Stimulated activated CD8-positive, alpha-beta memory T cell treated with anti-CD3 and anti-CD28 coated beads, Interleukin-12 subunit alpha, Interleukin-12 subunit beta, amount 100 ng/mL, for 4 hours (primary cell): ENCODE measurements at places on chromosomes 12 and 14.
A peak's percentile ranks its signal among the peaks of the same experiment; 100 is the strongest.

DNA sequence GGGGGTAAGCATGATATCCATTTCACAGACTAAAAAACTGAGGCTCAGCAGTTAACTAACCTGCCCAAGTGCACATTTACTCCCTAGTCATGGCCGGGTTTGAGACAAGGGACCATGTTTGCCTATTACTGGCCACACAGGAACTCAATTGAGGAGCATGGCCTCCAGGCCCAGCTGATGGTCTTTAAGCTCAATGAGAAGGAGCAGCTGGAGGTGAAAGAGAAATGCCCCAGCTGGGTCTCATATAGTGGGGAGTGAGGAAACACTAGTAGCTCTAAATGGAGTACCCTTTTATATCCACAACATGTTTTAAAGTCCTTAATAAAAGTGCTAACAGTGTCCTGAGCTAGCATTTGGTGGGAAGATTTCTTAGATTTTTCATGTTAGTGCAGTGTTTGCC is 1.6 kb downstream of the TDP1 start:
- no peak for DNase-seq

DNA sequence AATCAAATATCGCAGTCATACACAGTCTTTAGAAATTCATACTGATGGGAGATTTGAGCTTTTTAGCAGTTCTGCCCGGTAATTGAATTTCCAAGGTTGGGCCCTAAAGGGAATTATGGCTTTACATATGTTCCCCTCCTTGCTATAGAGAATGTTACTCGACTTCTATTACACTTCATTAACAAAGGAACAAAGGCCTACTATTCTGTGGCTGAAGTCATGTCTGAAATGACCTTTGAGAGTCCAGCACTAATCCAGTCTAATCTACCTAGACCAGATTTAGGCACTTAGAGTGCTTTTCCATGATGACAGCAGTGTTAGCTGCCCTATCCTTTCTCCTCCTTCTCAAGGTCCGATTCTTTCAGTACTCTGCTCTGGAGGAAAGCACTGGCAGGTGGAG is 305.3 kb downstream of the MED13L start:
- no peak for DNase-seq

DNA sequence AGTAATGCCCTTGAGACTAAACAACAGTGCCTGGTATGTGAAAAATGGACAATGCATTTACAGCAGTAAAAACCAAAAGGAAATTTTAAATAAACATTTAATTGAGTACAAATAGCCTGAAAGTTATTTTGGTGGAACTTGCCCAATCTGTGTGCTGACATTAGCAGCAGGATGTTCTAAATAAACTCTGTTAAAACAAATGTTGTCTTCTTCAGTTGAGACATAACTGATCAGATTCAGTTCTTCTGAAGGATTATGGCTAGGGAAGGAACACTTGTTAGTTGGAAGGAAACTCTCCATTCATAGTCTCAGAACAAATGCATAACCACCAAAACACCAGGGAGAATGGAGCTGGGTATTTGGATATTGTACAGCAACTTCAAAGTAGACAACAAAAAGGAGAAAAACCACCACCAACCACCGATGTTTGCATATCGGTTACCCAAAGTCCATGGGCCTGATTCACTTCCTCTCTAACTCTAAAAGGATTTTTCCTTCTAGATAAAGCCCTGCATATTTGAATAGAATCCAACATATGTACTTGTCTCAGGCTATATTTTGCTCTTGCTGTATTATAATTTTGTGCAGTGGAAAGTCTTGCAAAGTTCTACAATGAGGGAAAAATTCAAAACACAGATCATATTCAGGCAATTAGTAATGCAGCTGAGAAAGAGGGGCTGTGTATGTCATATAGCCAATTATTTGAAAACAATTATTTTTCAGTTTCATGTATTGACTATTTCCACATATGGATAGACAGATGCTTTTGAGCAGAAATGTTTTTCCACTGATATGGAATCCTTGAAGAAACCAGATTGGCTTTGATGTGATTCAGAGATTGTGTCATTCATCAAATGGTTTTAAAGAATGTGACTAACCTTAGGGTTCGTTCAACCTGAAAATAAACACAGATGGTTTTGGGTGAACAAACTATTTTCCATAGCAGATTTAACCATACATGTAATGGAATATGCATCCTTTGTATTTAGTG is 152.2 kb upstream of the BMP4 start:
- no peak for DNase-seq

- DNase-seq = no peak
Observed at GRCh38 chr12:6215120-6215807, 15.1 kb downstream of the CD9 start.

DNA sequence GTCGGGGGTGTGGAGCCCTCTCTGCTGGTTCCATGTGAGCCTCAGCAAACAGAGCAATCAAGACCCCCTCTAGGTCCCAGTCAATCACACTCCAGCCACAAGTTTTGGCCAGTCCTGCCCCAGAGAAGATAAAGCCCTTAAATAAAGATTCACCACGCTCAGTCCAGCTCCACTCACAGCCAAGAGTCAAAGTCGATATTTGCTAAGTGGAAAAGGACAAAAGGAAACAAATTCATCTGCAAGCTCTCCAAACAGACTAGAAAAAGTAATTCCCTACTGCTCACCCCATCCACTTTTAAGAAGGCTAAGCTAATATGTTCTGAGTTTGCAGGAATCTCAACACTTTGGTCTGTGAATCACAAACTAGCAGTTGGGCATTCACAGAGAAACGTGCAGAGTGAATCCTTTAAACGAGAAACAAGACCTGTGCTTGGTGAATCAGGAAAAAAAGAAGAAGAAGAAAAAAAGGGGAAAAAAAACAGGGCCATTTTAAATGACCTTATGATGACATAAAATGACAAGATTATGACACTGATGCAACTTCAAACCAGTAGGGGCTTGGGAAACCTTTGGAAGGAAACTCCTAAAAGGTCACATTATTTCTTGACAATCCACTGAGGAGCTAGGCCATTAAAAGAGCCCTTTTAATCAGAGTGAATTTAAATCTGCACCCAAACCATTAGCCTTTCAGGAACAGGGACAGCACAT is 41.8 kb upstream of the FOXN3 start:
- DNase-seq = no peak

GRCh38 chr14:97107760-97108159 is 310.6 kb downstream of the VRK1 start:
- DNase-seq = no peak

- no peak for DNase-seq
Observed at GRCh38 chr12:88958153-88958552, 377.9 kb upstream of the KITLG start.

GRCh38 chr12:128455851-128456250 is 188.9 kb downstream of the TMEM132C start:
- no peak for DNase-seq

DNA sequence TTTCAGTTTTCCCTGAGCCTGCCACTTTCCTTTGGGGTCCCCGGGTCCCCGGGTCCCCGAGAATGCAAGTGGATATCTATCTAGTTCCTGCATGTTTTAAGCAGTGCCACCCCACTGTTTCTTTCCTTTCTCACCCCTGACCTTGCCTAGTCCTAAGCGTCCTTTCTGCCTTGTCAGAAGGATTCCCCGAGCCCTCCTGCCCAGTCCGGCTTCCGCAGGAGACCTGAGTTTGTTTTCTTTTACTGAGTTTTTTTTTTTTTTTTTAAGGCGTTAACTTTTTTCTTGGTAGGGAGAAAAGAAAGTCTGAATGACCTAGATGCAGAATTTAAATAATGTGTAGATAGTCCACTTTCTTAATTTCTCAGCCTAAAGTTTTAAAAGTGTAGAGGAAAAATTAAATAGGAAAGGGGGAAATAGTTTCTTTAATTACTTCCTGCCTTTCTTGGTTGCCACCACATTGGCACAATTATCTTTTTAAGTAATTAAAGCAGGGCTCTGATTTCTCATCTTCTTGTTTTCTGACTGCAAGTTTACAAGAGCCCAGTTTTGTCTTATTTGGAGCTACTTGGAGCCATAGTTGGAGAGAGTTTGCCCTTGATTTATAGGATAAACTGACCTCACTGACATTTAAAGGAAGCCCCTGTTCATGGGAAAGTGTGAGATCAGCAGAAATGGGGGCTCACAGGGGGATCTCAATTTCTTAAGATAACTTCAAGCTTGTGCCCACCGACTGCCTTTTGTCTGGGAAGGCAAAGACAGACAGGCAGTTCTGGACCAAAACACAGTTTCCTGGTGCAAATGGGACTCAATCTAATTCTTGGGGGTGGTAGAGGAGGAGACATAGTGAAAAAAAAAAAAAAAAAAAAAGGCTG is 2.9 kb downstream of the PAX9 start:
- no peak for DNase-seq

DNA sequence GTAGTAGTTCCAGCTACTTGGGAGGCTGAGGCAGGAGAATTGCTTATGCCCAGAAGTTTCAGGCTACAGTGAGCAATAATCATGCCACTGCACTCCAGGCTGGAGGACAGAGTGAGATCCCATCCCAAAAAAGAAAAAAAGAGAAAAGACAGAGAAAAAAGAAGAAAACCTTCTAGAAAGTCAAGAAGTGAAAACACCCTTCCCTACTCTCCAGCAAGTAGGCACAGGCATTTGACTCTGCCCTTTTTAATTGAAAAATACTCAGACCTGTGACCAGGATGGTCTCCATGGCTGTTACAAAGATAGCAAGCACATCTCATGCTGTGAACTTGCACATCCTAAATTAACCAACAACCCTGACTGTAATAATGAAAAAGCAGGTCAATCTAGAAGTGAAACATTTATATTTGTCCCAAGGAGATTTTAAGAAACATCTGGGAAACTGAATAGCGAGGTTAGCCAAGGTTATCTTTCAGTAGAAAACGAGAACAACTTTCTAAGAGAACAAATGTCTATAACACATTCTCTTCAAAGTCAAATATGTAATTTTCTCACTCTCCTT is 2.0 kb downstream of the TMTC1 start:
- no peak for DNase-seq

- no peak for DNase-seq
Observed at GRCh38 chr12:63795032-63795687, 15.5 kb downstream of the RXYLT1 start.

- DNase-seq = no peak
Observed at GRCh38 chr12:106873983-106874382, 81.7 kb upstream of the TMEM263 start.

- DNase-seq = no peak
Observed at GRCh38 chr14:68359837-68360552, 432.9 kb downstream of the ZFP36L1 start.

- no peak for DNase-seq
Observed at GRCh38 chr14:35338731-35339405, 46.7 kb downstream of the PSMA6 start.

DNA sequence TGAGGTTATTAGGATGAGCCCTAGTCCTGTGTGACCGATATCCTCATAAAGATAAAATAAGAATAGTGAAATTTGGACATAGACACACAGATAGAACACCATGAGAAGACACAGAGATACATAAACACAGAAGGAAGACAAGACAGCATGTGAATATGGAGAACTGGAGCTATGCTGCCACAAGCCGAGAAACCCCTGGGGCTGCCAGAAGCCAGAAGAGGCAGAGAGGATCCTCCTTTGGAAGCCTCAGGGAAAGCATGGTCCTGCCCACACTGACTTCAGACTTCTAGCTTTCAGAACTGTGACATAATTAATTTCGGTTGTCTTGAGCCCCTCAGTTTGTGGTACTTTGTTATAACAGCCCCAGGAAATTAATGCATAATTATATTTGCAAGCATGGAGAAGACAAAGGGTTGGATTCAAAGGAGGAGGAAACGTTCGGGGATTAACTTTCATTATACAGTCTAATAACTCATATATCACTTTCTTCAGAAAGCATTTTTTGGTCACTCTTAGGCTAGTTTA is 1501.8 kb upstream of the FLRT2 start:
- DNase-seq = no peak

- peak; percentile 42 for DNase-seq
Observed at GRCh38 chr12:4857472-4858291, 52.0 kb upstream of the KCNA1 start.

DNA sequence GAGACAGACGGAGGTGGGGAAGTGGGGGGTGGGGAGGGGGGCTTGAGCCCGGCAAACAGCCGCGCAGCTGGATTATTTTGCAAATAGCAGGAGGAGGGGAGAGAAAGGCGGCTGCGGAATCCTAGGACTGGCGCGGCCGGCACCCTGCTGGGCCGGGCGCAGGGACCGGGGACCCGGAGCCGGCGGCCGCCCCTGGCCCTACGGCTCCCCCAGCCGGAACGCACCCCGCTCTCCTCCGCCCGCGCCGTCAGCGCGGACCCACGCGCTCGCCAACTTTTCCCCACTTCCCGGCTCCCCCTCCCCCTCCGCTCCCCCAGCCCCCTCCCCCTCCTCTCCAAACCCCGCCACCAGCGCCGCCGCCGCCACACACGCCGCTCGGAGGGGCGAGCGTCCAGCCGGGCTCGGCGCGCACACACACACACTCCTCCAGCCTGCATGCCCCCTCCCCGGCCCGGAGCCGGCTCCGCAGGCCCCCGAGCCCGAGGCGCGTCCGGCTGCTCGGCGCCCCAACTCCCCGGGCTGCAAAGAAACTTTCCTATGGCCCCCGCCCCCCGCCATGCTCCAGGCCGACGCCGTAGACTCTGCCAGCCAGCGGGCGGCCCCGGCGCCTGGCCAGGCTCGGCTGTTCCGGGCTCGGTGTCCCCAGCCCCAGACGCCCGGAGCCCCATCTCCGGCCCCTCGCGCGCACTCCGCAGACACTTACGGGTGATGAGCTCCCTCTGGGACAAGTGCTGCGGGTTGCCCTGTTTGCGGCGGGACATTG is 1.4 kb downstream of the BCL11B start:
- DNase-seq = no peak

GRCh38 chr12:127635838-127636237 is 631.1 kb upstream of the TMEM132C start:
- DNase-seq = no peak

DNA sequence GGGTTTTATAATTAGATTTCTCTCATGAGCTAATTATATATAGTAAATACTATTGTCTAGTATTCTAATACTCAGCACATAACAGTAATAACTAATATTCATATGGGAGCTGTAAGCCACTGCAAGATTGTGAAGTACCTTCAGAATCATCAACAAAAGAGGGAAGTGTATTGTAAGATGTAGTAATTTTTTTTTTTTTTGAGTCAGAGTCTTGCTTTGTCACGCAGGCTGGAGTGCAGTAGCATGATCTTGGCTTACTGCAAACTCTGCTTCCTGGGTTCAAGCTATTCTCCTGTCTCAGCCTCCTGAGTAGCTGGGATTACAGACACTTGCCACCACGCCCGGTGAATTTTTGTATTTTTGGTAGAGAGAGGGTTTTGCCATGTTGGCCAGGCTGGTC is 3.1 kb downstream of the GPR33 start:
- no peak for DNase-seq

- no peak for DNase-seq
Observed at GRCh38 chr12:128920468-128920867, 67.2 kb downstream of the GLT1D1 start.

DNA sequence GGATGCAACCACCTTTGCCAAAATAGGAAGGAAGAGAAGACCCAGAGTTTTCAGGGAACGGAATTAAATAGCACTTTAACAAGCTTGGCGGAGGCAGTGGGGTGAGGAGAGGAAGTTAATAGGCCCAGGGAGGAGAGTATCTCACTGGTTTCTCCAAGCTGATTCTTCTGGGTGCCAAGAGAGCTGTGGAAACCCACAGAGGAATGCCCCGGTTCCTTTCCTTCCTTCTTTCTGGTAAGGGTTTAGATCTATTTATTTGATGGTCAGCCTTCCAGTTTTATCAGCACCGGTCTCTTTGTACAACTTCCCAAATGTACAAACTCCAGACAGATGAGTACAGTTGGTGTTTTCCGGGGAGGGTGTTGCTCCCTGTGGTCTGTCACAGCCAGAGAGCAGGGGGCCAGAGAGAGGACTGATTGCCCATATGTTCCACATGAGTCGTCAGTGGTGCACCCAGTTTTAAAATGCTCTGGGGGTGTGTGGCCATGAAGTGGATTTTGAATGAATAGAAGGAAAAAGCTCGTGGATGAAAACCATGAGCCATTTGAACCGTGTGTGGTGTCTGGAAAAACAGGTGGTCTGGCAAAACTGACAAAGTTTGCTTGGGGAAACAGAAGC is 26.6 kb downstream of the PRKCH start:
- no peak for DNase-seq
